ENCODE measurements at places on chromosomes 16 and 17.

DNA sequence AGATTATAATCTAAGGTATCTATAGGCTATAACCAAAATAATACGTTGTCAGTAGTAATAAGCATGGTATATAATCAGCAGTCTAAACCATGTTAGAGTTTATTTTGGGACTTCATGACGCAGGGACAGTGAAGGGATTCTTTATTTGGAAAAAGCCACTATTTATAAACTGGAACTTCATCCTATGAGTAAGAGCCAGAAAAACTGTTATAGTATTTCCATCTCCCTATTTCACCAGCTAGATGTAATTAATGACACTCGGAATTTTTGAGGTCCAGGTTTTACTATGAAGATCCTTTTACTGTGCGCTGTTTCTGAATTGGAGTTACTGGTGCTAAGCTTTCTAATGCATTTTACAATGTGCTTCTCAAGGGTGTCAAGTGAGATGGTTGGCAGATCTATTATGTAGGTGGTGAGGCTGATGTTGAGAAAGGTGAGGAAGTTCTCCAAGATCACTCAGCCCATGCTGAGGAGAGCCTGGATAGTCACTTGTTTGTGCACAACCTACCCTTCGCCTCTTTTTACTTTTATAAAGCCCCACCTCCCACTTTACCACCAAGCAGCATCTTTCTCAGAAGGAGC lies 149.3 kb downstream of the MSI2 start:
- DNase-seq, result no peak

DNA sequence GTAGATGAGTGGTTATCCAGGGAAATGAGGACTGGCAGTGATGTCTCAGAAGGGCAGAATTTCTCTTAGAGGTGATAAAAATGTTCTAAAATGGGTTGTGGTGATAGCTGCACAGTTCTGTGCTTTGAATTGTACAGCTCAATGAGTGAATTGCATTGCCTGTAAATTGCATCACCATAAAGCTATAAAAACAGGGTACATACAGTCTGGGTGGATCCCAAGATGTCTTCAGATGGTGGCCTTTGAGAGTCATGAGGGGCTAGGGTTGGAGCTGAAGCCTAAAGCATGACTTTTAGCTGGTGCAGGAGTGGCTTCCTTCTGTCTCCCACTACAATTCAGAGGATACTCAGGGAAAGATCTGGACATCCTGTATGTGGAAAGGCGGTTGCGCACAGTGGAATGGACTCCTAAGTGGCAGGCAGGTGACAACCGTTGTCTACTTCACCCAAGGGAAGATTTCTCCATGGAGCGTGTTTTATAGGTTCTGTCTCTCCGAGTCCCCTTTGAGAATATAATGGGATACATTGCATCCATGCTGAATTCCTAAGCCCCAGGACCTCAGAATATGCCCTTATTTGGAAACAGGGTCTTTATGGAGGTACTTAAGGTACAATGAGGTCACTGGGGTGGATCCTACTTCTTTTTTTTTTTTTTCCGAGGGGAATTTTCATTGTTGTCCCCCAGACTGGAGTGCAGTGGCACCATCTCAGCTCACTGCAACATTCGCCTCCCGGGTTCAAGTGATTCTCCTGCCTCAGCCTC lies 1.6 kb upstream of the IL32 start:
- no peak for DNase-seq

GRCh38 chr17:14201988-14202380 lies 34.7 kb downstream of the CDRT15 start:
- DNase-seq, result no peak

DNA sequence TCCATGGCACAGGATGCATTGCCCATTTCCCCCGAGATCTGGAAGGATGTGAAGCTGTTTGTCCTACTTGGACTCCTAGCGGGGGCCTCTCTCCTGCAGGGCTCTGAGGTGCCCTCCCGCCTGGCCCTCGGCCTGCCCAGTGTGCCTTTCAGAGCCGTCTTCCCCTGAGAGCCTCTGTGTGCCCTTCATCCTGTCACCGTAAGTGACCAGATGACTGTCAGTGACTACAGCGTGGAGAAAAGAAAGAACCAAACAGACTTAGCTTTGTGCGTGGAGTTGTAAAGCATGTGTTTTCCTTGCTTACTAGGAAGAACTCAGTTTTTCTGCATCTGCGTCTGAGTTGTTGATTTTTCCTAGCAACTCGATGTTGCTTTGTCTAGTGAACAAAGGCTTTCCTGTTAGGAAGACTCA lies 56.1 kb downstream of the BANP start:
- DNase-seq, result no peak

DNA sequence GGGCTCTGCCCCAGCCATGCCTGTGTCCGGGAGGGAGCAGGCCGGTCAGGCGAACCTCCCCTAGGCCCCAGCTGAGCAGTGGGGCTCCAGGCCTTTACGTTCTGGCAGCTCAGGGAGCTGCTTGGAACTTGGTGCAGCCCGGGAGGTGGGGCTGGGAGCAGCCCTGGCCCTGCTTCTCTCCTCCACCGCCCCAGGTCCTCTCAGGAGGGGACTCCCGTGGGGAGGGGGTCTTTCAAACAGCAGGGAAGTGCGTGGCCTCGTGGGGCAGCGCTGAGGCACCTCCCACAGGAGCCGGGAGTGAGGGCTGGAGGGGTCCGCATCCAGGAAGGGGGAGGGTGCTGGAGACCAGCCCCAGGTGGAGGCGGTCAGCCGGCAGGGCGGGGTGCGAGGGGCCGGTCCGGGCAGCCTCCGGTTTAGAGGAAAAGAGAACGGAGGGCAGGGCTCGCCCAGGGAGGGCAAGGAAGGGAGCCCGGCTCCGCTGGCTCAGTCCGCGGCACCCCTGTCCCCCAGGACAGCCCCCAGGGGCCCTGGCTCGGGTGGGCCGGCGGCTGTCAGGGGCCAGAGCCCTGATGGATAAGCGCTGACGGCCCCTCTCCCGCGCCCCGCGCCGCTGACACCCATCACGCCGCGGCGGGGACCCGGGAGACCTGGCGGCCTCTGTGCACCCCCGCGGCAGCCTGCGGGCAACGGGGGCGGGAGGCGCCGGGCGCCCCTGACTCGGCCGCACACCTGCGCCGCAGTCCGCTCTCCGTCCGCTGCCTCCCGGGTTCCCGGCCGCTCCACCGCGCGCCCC lies 587 bp upstream of the PRR35 start:
- DNase-seq, result no peak

- DNase-seq, result no peak
Measured at GRCh38 chr16:77457046-77457445, 22.2 kb upstream of the ADAMTS18 start.

- peak; percentile 20 for DNase-seq
Measured at GRCh38 chr17:34723875-34724274, 144.5 kb downstream of the TMEM132E start.

DNA sequence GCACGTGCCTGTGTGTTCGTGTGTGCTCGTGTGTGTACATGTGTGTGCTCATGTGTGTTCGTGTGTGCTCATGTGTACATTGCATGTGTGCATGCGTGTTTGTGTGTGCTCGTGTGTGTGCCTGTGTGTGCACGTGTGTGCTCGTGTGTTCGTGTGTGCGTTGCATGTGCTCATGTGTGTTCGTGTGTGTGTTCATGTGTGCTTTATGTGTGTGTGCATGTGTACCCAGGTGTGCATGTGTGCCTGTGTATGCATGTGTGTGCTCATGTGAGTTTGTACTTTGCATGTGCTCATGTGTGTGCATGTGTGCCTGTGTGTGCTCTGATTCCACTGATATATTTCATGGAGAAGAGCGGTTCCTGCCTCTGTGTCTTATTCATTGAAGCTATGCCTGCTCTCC lies 265.5 kb downstream of the FOXL1 start:
- no peak for DNase-seq

- no peak for DNase-seq
Measured at GRCh38 chr17:22703204-22703603, 1010.9 kb downstream of the KCNJ18 start.

All from NCI-H2107 (cell line).